B cell (primary cell): ENCODE measurements at places on chromosomes 6 and 20. TPM values are rescaled to one million over a fixed set of nuclear protein-coding genes. Genes with fewer than 3 reads are reported as not detected.

GRCh38 chr20:46637427-46638133 is 13.7 kb downstream of the SLC13A3 start:
- no peaks in the 10 kb centered on the region for H3K4me1 ChIP-seq
- H3K27ac ChIP-seq: no peak overlapping the region
- no peaks in the 10 kb centered on the region for H3K27me3 ChIP-seq
- no peaks in the 10 kb centered on the region for H3K36me3 ChIP-seq
- no peak overlapping the region for H3K4me3 ChIP-seq

The ORC3 gene
- polyA plus RNA-seq: 15.4 and 16.1 TPM in 2 replicates

- H3K4me3 ChIP-seq: no peak overlapping the region
- peaks cover 34% of the 10 kb centered on the region for H3K4me1 ChIP-seq
- H3K36me3 ChIP-seq: no peaks in the 10 kb centered on the region
- no peaks in the 10 kb centered on the region for H3K27me3 ChIP-seq
- peak; percentile 41 for DNase-seq
- H3K27ac ChIP-seq: peak overlapping the region; percentile 16
Observed at GRCh38 chr6:32658268-32658897, 8.1 kb downstream of the HLA-DQB1 start.

The AARS2 gene
- 11.3 and 11.8 TPM in 2 replicates for polyA plus RNA-seq

GRCh38 chr20:22795871-22796270 is 211.5 kb upstream of the FOXA2 start:
- H3K27me3 ChIP-seq: no peaks in the 10 kb centered on the region
- H3K4me3 ChIP-seq: no peak overlapping the region
- no peaks in the 10 kb centered on the region for H3K4me1 ChIP-seq
- DNase-seq: no peak
- H3K36me3 ChIP-seq: no peaks in the 10 kb centered on the region

GRCh38 chr20:45097485-45098102 is 3.3 kb downstream of the KCNS1 start:
- H3K4me1 ChIP-seq: peaks cover 22% of the 10 kb centered on the region
- peaks cover 50% of the 10 kb centered on the region for H3K27me3 ChIP-seq
- DNase-seq: peak; percentile 75
- no peak overlapping the region for H3K27ac ChIP-seq

The LY86 gene
- polyA plus RNA-seq: 90.2 and 98.9 TPM in 2 replicates

DNA sequence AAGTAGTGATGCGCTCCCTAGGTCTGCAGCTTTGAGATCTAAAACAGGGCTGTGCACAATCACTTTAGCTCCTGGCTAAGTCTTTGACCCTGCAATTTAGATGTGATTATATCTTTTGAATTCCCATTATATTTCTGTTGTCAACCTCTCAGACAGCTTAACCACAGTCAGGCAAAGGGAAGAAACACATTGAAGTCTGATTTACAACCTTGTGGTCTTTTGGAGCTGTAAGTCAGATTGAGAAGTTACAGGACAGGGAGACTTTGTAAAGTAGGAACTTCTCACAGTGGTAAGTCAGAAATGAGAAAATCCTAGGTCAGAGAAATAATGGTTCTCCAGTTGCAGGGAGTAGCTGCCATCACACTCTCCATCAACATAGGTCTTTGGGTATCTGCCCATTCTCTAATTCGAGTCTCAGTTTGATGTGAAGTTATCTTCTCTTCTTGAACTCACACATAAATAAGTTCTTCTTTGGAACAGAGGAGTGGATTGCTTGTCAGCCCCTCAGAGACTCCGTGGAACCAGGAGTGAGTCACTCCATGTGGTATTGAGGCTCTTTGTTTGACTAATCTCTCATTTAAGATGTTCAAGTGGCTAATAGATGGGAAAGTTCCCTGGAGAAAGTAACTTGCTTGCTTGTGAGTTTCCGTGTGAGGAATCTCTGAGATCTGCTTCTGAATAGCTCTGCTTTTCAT is 35.0 kb upstream of the SGK1 start:
- no peak overlapping the region for H3K27ac ChIP-seq
- H3K4me3 ChIP-seq: no peak overlapping the region
- no peak for DNase-seq
- no peaks in the 10 kb centered on the region for H3K36me3 ChIP-seq
